AML-193 (cell line): ENCODE measurements at places on chromosomes 7 and 10.

- DNase-seq = no peak
Measured at GRCh38 chr10:120505056-120505455, 48.0 kb downstream of the PLPP4 start.

DNA sequence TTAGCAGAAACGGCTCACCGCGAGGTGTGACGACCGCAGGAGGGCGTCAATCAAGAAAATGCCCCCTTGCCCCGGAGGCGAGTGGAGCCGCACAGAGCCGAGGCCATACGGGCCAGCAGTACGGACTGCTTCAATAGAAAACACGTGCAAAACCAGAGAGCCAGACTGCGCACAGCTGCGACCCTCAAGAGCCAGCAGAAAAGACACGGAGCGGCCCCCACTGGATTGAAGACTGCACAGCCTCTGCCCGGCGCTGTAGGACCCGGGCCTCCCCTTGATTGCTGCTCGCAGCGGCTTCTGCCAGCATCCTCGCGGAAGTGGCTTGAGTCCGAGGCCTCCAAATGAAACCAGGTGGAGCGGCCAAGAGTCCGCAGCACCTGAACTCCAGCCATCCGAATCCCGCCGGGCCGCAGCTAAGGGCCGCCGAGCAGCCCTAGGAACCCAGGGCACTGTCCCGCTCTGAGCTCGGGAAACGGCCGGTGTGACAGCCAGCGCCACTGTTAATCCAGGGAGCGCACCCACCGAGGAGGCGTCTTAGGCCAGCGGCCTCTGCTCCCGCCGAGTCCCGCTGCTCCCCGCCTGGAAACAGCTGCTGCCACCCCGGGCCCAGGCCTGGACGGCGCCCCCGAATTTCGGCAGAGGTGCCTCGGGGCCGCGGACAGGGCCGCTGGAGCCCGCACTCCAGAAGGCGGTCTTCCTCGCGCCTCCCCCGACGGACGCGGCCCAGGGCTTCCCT is 660 bp upstream of the HHEX start:
- peak; percentile 52 for DNase-seq

DNA sequence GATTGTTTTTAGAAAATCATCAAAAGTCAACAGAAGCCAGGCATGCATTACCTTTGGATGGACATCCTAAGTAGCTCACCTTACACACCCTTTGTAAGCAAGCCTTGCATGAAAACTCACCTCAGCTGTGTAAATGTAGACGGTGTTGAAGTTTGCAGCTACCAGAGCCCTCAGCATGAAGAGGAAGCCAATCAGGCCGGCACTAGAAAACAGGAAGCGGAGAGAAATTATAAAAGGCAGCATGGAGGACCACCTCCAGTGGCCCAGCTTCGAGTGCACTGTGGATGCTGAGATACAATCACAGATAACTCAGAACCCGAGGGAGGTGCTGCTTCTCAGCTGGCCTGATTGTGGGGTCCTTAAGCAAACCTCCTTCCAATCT is 75.3 kb downstream of the SVOPL start:
- no peak for DNase-seq

DNA sequence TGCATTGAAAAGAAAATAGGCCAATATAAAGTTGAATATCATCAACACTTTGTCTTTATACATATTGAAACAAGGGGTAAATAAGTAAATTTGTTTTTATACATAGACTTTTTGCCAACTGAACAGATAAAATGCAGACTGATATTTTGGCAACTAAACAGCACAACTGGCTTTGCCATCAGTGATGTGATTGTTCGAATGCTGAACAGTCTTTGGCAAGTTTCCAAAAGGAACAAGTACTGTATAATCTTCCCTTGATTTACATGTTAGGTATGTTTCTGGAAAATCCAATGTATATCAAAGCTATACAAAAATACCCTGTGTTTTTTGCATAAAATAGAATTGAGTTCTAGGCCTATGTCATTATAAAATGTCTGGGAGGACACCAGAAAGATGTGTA is 18.2 kb upstream of the ANKRD1 start:
- DNase-seq = no peak

DNA sequence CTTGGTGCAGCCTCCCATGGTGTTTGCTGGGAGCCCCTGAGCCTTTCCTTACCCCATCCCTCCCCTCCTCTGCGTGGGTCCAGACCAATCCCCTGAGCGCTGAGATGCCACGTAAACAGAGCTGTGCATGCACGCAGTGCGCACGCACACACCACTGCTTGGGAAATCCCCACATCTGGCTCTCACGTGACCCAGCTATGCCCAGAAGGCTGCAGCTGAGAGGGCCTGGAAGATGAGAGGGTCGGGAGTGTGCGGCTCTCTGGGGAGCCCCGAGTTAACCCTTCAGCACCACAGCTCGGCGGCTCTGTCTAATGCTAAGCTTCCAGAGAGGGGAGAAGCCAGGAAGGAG is 177.2 kb downstream of the SH3PXD2A start:
- no peak for DNase-seq

- no peak for DNase-seq
Measured at GRCh38 chr10:20173046-20173445, 356.8 kb downstream of the PLXDC2 start.

- DNase-seq = no peak
Measured at GRCh38 chr7:106372126-106372525, 87.3 kb upstream of the NAMPT start.

DNA sequence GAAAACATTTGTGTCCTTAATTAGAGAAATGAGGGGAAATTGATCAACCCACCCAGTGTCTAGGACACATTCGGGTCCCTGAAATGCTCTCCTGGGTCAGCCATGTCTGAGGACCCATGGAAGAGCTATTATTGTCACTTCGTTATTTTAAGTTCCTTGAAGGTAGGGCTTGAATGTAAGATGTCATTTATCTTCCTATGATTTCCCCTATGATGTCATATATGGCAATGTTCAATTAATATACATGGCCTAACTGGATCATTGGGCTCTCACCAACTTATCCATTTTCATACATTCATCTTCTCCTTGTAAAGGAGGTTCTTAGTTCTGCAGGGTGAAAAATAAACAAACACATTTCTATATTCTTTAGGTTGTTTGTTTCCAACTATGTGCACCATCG is 113.0 kb upstream of the FAM171A1 start:
- no peak for DNase-seq

- no peak for DNase-seq
Measured at GRCh38 chr7:25296086-25296485, 67.8 kb upstream of the NPVF start.

GRCh38 chr10:17430647-17431355 is 23.6 kb downstream of the ST8SIA6 start:
- DNase-seq = peak; percentile 26

DNA sequence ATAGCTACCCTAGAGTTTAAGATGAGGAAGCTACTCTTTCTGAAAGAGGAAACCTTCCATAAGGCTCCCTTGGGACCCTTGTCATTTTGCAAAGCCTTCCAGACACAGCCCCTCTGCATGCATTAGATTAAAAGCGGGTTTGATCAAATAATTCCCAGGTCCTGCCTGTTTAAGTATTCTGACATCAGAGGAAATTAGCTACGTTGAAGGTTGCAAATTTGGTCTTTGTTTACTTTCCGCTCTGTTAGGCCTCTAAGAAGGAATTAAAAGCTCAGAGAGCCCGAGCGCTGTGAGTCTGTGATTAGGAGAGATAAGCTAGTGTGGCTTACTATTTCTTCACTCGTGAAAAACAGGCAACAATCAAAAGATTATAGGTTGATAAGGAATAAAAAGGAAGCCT is 1.4 kb upstream of the THSD7A start:
- no peak for DNase-seq

- no peak for DNase-seq
Measured at GRCh38 chr10:12463459-12463838, 114.1 kb downstream of the CAMK1D start.

- no peak for DNase-seq
Measured at GRCh38 chr10:5891009-5891408, 966 bp downstream of the FBH1 start.

DNA sequence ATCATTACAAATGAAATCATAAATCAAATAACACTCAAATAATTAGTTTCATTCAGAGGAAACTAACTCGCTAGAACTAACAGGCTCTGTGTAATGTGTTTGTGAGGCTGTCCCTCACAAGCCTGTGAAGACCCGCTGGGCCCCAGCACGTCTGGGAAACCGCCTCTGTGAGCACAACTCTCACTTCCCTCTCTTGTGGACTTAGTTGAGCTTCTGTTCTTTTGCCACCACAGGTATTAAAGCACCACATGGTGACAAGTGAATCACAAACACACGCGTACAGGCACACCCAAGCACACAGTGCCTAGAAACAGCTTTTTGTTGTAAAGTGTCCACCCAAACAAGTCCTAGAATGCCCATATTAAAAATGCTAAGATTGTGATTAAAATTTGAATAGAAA is 51.0 kb downstream of the ZNF777 start:
- DNase-seq = no peak

- DNase-seq = no peak
Measured at GRCh38 chr10:123393170-123393569, 239.0 kb downstream of the BUB3 start.

- DNase-seq = no peak
Measured at GRCh38 chr7:88046839-88047573, 113.0 kb downstream of the ADAM22 start.

DNA sequence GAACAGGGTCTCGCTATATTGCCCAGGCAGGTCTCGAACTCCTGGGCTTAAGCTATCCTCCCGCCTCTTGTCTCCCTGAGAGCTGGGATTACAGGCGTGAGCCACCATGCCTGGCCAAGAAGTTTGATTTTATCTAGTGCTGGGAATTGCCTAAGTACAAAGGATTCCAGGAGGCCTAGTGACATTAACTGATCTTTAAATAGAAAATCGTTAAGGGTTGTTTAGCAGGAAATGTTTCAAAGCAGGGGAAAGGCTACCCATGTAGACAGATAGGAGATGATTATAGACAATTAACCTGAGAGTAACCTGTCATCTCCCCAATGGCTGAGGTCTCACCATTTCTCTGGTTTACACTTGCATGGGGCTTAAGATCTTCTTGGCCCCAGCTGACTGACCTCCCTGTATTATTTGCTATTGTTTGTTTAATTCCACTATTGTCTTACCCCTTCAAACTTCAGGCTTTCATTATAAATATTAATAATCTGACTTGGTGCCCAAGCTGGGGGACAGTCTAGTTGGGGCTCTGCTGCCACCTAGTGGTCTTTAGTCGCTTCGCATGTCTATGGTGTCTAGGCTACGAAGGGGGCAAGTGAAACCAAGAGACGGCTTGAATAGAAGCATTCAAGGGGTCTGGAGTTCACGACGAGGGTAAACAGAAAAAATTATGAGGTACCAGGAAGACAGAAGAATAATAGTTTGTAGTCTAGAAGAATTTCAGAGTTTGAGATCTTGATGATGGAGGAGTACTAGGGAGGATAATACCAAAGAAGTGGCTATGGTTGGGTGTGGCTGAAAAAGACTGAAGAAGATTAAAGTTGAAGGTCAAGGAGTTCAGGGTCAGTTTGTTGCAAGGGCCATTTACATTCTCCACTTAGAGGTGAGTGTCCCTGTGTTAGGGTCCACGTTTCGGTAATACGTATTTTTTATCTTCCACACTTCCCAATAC is 40.4 kb upstream of the BPGM start:
- DNase-seq = peak; percentile 37

- DNase-seq = no peak
Measured at GRCh38 chr7:127831318-127832219, 179.6 kb downstream of the SND1 start.

GRCh38 chr7:12713625-12714378 is 26.4 kb downstream of the ARL4A start:
- DNase-seq = no peak

DNA sequence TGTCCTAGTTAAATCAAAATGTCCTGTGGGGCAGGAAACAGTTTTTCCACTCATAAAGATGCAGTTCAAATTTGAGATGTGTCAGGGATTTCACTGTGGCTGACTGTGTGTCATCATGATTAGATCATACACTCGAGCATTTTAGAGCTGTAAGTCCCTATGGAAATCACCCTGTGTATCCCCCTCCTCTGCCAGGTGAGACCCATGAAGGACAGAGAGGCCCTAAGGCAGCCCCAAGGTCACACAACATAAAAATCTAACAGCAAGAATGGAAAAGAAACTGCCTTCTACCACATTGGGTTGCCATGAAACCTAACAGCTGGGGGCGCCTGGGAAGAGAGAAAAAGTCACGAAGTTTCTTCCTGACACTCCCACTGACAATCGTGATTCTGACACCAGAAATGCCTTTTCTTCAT is 135.8 kb downstream of the KCNMA1 start:
- DNase-seq = no peak

DNA sequence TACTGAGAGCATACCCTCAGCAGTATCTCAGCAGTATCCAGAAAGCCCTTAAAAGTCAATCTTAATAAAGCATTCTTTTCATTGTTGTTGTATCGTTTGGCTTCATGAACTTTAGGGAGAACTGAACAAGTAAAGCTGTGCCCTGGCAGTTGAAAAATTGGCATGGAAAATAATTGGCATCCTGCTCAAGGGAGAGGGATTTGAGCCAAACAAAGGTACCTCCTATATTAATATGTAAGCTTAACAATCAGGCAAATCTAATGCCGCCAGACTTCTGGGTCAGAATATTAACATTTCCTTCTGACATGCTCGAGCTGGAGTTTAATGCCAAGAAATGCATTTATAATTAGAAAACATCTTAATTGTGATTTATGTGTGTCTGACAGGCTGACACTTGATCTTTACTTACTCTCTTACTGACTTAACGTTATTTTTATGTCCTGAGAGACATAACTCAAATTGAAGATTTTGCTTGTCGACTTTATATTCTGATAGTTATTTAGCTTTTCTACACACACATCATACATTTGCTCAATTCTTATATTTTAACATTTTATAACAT is 42.1 kb upstream of the PCDH15 start:
- no peak for DNase-seq

DNA sequence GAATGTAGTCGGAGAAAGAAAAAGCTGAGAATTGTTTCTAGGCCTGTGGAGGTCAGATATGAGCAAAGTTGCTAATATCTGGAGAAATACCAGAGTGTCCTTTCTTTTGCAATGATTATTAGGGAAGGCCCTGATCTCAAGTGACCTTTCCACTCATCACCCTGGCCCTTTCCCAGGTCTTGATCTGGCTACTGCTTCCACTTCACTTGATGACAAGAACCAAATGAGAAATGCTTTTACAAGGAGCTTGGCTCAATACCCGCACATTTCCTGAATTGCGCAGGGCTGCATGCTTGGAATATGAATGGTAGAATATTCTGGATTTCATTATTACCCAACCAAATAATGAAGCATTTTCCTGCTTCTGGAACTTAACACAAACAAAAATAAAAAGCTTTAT is 104.6 kb downstream of the ITGB8 start:
- no peak for DNase-seq

DNA sequence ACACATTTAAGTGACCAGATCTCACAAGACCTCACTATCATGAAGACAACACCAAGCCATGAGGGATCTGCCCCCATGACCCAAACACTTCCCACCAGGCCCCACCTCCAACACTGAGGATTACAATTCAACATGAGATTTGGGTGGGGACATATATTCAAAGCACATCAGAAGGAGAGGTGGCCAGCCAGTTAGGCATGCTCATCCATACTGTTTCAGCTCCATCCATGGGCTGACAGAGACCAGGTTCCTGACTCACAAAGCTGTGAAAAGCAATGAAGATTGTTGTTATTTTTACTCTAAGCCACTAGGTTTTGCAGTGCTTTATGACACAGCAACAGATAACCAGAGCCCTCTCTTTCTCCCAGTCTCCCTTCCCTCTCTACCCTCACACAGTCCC is 36.0 kb downstream of the C10orf71 start:
- no peak for DNase-seq

- no peak for DNase-seq
Measured at GRCh38 chr10:24006741-24007140, 202.2 kb upstream of the KIAA1217 start.

- DNase-seq = no peak
Measured at GRCh38 chr7:137142376-137142775, 201.2 kb downstream of the PTN start.

- no peak for DNase-seq
Measured at GRCh38 chr10:74486659-74487058, 335.6 kb downstream of the ADK start.
